ENCODE measurements at places on chromosomes 1 and 21. TPM values are rescaled to one million over a fixed set of nuclear protein-coding genes. Genes with fewer than 3 reads are reported as not detected.

GRCh38 chr1:64856553-64856952, 109.8 kb downstream of the JAK1 start:
- DNase-seq: no peak

NBPF4 gene
- total RNA-seq: not detected

JMJD4 gene
- 30.8 TPM for total RNA-seq

A3GALT2 gene
- not detected for total RNA-seq

NES gene
- total RNA-seq: 78.8 TPM

DNA sequence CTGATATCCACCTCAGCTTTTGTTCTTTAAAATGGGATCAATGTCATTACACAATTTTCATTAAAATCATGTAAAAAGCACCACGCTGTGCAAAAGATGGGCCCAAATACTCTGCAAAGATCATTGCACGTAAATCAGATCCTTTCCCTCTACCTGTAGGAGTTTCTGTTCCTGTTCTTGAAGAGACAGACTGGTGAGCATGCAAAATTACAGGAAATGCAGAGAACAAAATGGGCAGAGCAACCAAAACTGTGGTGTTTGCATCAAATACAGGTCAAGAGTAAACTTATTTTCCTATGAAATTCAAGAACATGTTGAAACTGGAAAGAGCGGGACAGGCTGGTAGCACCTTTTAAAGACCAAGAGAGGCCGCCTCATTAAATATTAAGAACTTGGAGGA, 294.9 kb upstream of the ADGRL2 start:
- no peak for DNase-seq

DNA sequence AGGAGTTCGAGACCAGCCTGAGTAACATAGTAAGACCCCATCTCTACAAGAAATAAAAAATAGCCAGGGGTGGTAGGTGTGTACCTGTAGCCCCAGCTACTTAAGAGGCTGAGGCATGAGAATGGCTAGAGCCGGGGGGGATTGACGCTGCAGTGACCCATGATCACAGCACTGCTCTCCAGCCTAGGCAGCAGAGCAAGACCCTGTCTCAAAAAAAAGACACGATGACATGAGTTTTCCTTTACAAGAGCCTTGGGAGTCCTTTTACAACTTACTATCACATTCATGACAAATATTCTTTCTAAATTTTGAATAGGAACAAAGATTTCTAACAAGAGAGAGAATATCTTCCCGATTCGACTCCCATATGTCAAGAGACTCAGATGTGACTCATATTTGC, 3.3 kb upstream of the BRWD1 start:
- DNase-seq: no peak

PSEN2 gene
- 45.8 TPM for total RNA-seq

AK5 gene
- total RNA-seq: 40.3 TPM
